CD4-positive, alpha-beta T cell treated with Interleukin-6 at 100 ng/mL for 8 hours (primary cell): ENCODE measurements at places on chromosomes 5 and 9.

DNA sequence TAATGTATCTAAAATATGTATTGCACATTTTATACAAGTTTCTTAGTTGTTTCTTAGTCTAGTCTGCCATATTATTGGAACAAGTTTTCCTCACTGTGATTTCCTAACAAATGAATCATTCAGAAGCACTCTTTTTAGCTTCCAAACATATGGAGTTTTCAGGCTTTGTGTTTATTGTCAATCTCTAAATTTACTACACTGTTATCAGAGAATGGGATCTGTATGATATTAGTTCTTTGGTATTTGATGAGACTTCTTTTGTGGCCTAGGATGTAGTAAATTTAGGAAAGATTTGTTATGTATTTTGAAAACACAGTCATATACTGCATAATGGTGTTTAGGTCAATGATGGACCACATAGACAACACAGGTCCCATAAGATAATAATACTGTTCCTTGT is 25.7 kb downstream of the SREK1IP1 start:
- no peak for DNase-seq

GRCh38 chr5:53965459-53965858 is 344.9 kb downstream of the ARL15 start:
- no peak for DNase-seq

- DNase-seq = no peak
Measured at GRCh38 chr5:77994943-77995342, 218.8 kb upstream of the TBCA start.

GRCh38 chr5:169696621-169697510 is 59.8 kb downstream of the DOCK2 start:
- DNase-seq = no peak

- no peak for DNase-seq
Measured at GRCh38 chr5:84450617-84451414, 66.1 kb upstream of the EDIL3 start.

- no peak for DNase-seq
Measured at GRCh38 chr9:981491-981898, 5.0 kb downstream of the DMRT3 start.

GRCh38 chr9:135343837-135344522 is 135.6 kb upstream of the PPP1R26 start:
- peak; percentile 26 for DNase-seq
